ENCODE measurements at places on chromosomes 13 and 19. TPM values are rescaled to one million over a fixed set of nuclear protein-coding genes. Genes with fewer than 3 reads are reported as not detected.

DNA sequence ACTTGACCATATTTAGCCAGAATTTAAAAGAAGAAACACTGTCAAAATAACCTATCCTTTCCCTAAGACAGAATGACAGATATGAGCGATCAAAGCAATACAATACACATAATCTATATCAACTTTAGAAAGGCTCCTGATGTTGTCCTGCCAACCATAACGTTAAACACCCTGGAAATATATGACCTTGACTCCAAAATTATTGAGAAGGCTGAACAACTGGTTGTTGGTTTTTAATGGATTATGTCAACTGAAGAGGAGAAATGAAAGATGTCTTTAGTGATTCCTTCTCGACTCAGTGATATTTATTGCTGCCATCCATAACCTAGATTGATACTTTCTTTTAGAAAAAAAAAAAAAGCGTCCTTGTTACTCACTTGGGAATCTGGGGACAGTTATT, 957.2 kb downstream of the SLITRK1 start:
- H3K4me1 ChIP-seq: no peaks in the 10 kb centered on the region
- no peaks in the 10 kb centered on the region for H3K27me3 ChIP-seq
- H3K27ac ChIP-seq: no peak overlapping the region
- H3K36me3 ChIP-seq: no peaks in the 10 kb centered on the region

The CLEC11A gene
- 16.9 TPM for total RNA-seq

The NANOS3 gene
- total RNA-seq: not detected

The LPAR6 gene
- total RNA-seq: 16.1 TPM

Data from stomach (tissue), 19 donors.